ENCODE measurements at places on chromosomes 2 and 18.

- no peak for DNase-seq
Observed at GRCh38 chr2:38145236-38145635, 69.3 kb upstream of the CYP1B1 start.

DNA sequence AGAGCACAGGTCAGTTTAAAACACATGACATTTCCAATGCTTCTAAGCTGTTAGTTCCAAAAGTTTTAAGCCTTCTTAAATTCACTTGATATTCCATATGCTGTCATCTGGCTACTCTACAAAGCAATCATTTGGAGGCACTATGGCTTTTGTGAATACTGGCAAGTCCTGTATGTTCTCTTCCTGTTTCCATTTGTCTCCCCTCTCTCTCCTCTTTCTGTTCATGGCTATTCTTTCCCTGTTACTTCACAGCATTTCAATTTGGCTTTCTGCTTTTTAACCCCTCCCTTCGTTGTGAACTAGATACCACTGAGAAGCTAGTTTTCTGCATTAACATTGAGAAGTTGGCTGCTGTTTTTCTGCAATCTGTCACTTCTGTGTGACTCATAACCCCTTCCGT is 1337.2 kb upstream of the CELF4 start:
- DNase-seq: no peak

GRCh38 chr2:51667679-51668078 is 635.7 kb upstream of the NRXN1 start:
- no peak for DNase-seq

- DNase-seq: no peak
Observed at GRCh38 chr18:59846814-59847490, 52.8 kb upstream of the PMAIP1 start.

- no peak for DNase-seq
Observed at GRCh38 chr2:217775920-217776503, 226.8 kb downstream of the TNS1 start.

- DNase-seq: no peak
Observed at GRCh38 chr2:227703961-227704360, 13.9 kb downstream of the SLC19A3 start.
